ENCODE measurements at places on chromosomes 12 and 14.

GRCh38 chr12:115008929-115009328 lies 325.0 kb upstream of the TBX3 start:
- no peak overlapping the region for H3K27ac ChIP-seq
- no peaks in the 10 kb centered on the region for H3K36me3 ChIP-seq
- DNase-seq: no peak
- H3K27me3 ChIP-seq: no peaks in the 10 kb centered on the region

- H3K4me1 ChIP-seq: peaks cover 21% of the 10 kb centered on the region
- H3K36me3 ChIP-seq: peaks cover 61% of the 10 kb centered on the region
- no peak overlapping the region for H3K4me3 ChIP-seq
- no peaks in the 10 kb centered on the region for H3K27me3 ChIP-seq
These were observed 37.1 kb downstream of the CHGA start for GRCh38 chr14:92959761-92960680.

- no peak within 1 kb of the TSS for H3K27ac ChIP-seq
- H3K36me3 ChIP-seq: peaks cover 22% of the 10 kb centered on the region
- peaks cover 4% of the 10 kb centered on the region for H3K4me1 ChIP-seq
- H3K27me3 ChIP-seq: no peaks in the 10 kb centered on the region
- H3K4me3 ChIP-seq: no peak within 1 kb of the TSS
These were observed at the start of gene IL23A for GRCh38 chr12:56338308-56339157. TSS of gene IL23A (plus strand) at chr12:56338884. CDS start at chr12:56339045, 161 bp downstream.

- no peaks in the 10 kb centered on the region for H3K36me3 ChIP-seq
- DNase-seq: no peak
- H3K4me1 ChIP-seq: no peaks in the 10 kb centered on the region
These were observed 119.5 kb upstream of the WSCD2 start for GRCh38 chr12:108009442-108010070.

GRCh38 chr12:72832024-72832423 lies 559.9 kb downstream of the TRHDE start:
- no peak overlapping the region for H3K27ac ChIP-seq
- no peaks in the 10 kb centered on the region for H3K36me3 ChIP-seq
- no peak overlapping the region for H3K4me3 ChIP-seq
- peak; percentile 46 for DNase-seq
- H3K4me1 ChIP-seq: no peaks in the 10 kb centered on the region

DNA sequence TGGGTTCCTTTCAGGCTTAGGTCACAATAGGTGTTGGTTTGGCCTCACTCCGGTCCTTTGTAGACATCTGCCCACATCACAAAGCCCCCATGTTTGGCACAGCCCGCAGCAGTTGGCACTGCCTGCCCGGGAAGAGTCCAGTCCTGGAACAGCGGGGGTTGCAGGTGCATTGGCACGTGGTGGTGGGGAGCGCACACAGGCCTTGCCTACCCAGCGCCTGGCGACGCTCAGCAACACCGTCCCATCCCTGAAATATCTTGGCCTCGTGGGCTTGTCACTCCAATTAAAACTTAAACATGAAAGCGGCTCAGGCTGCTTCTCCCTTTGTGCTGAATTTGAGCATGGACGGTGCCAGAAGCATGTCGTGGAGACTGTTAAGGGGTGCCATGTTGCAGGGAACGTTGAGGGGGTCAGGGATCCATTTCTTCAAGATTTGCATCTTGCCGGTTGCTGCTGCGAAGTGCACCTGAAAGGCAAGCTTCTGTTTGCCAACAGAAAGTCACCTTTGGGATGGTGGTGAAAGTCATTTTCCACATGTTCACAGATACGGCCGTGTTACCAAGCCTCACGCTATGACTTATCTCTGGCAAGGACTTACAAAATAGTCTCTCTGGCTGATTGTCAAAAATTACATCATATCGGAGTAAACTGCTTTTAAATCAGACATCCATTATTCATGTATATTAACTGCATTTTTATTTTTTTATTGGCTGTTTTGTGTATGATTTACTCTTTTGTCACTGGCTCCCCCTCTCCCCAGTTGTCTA lies 91.5 kb downstream of the FBXW8 start:
- no peak overlapping the region for H3K4me3 ChIP-seq
- H3K36me3 ChIP-seq: peaks cover 16% of the 10 kb centered on the region
- DNase-seq: no peak
- H3K27me3 ChIP-seq: no peaks in the 10 kb centered on the region
- H3K27ac ChIP-seq: no peak overlapping the region

GRCh38 chr12:116060764-116061163 lies 216.7 kb downstream of the MED13L start:
- DNase-seq: no peak
- H3K4me3 ChIP-seq: no peak overlapping the region
- no peaks in the 10 kb centered on the region for H3K27me3 ChIP-seq
- no peaks in the 10 kb centered on the region for H3K36me3 ChIP-seq

DNA sequence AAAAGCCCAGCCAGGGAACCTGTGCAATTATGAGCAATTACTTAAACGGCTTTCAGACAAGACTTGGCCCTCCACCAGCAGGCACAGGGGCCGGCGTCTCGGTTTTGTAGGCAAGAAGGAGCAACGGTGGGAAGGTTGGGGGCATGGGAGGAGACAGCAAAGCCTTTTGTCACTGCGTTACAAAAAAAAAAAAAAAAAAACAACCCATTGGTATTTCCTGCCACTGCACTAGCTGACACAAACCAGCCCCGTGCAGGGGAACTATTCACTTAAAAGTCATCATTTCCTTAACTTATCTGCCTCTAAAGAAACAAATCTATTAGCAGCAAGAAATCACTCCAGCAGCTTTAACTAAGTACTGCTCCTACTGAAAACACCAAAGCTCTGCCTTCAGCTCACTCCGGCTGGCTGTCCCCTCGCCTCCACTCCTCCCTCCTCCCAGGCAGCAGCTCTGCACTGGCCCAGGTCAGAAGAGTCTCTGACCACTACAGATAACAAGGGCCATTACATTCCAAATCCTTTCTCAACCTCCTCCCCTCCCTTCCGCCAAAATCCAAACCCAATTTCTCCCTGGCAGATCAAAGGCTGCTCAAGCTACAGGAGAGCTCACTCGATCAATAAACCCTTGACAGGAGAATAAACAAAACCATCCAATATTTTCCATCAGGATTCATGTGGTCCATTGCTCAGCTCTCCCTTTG lies 105.2 kb upstream of the CDKN3 start:
- H3K36me3 ChIP-seq: no peaks in the 10 kb centered on the region
- H3K4me1 ChIP-seq: no peaks in the 10 kb centered on the region
- no peak overlapping the region for H3K27ac ChIP-seq
- no peak overlapping the region for H3K4me3 ChIP-seq
- no peaks in the 10 kb centered on the region for H3K27me3 ChIP-seq

GRCh38 chr12:109736552-109737108 lies 23.0 kb downstream of the FAM222A start:
- no peak overlapping the region for H3K4me3 ChIP-seq
- no peaks in the 10 kb centered on the region for H3K36me3 ChIP-seq
- H3K27me3 ChIP-seq: peaks cover 75% of the 10 kb centered on the region
- no peak overlapping the region for H3K27ac ChIP-seq
- H3K4me1 ChIP-seq: no peaks in the 10 kb centered on the region

GRCh38 chr12:70069221-70070105 lies 173.8 kb upstream of the CNOT2 start:
- H3K4me3 ChIP-seq: no peak overlapping the region
- H3K4me1 ChIP-seq: no peaks in the 10 kb centered on the region
- no peak for DNase-seq
- no peak overlapping the region for H3K27ac ChIP-seq
- no peaks in the 10 kb centered on the region for H3K27me3 ChIP-seq

DNA sequence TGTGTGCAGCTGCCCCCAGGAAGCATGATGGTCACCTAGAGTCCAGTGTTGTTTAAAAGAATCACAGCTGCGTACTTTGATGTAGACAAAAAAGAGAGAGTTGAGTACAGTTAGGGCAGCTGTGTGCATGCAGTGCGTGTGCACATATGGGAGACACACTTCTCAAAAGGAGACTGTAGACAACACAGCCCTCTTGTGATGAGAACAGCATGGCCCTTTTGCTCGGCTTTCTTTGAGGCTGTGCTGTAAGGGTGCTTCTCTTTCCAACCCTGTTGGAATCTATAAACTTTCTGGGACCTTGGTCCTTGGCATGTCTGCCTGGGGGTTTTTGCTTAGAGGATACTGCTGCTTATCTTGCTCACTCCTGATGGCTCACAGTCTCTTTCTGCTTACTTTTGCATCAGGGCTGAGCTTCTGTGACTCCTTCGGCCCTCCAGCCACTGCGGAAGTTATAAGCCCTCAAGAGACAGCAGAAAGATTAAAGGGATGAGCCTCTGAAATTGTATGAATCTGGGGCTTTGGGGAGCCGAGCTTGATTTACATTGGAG lies 102.9 kb downstream of the DYRK2 start:
- H3K4me1 ChIP-seq: no peaks in the 10 kb centered on the region
- DNase-seq: no peak
- H3K27ac ChIP-seq: no peak overlapping the region
- no peak overlapping the region for H3K4me3 ChIP-seq

DNA sequence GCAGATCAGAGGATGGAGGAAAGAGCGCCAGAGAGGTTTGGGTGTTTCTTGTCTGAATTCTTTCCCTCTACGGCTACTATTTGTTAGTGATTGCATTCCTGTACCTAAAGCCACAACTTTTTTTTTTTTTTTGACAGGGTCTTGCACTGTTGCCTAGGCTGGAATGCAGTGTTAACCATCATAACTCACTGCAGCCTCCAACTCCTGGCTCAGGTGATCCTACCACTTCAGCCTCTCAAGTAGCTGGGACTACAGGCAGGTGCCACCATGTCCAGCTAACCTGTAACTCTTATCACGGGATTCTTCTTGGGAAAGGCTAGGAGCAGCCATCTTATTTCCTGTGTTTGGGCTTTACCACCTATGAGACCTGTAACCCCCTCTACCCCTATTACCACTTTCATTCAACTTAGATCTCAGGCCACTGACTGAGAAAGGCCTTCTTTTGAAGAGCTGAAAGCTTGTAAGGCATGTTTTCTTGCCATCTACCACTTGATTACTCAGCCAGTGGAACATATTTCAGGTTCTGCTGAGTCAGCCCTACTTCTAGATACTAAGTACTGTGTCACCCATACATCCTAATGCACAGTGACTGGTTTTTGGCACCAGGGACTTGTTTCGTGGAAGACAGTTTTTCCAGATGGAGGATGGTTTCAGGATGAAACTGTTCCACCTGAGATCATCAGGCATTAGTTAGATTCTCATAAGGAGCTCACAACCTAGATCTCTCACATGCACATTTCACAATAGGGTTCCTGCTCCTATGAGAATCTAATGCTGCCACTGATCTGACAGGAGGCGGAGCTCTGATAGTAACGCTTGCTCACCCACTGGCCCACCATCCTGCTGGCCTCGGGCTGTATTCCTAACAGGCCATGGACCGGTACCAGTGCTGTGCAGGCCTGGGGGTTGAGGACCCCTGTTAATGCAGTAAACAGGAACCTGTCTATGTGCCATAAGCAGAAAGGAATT lies 6.9 kb downstream of the VEZT start:
- no peak overlapping the region for H3K4me3 ChIP-seq
- H3K4me1 ChIP-seq: no peaks in the 10 kb centered on the region
- no peaks in the 10 kb centered on the region for H3K27me3 ChIP-seq

GRCh38 chr12:6178981-6179761 lies 21.0 kb upstream of the CD9 start:
- peaks cover 51% of the 10 kb centered on the region for H3K4me1 ChIP-seq
- H3K36me3 ChIP-seq: no peaks in the 10 kb centered on the region
- peak overlapping the region; percentile 70 for H3K27ac ChIP-seq

GRCh38 chr12:94743174-94743573 lies 92.8 kb upstream of the TMCC3 start:
- H3K27ac ChIP-seq: no peak overlapping the region
- no peaks in the 10 kb centered on the region for H3K27me3 ChIP-seq
- DNase-seq: no peak

DNA sequence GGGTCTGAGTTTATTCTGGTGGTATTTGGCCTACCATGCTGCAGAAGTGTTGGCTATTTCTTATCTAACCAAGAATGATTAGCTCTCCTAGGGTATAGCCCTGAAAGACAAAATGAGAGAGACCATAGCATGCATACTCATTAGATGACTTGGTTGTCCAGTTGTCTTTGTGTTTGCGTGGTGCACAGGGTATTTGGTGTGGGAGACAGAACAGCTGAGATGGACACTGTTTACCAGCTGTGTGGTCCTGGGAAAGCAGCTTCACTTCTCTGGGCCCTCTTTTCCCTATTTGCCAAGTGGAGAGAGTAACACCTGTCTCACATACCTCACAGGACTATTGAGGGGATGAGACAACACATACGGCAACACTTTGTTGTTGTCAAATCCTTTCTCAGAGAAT lies 95.6 kb downstream of the SLC8A3 start:
- no peaks in the 10 kb centered on the region for H3K36me3 ChIP-seq
- DNase-seq: no peak
- H3K4me1 ChIP-seq: no peaks in the 10 kb centered on the region
- H3K27ac ChIP-seq: no peak overlapping the region

- H3K4me1 ChIP-seq: no peaks in the 10 kb centered on the region
- no peak overlapping the region for H3K4me3 ChIP-seq
- H3K27me3 ChIP-seq: no peaks in the 10 kb centered on the region
- no peaks in the 10 kb centered on the region for H3K36me3 ChIP-seq
- DNase-seq: no peak
These were observed 141.0 kb upstream of the OVCH1 start for GRCh38 chr12:29638528-29638927.

GRCh38 chr12:132602572-132603239 lies 7.7 kb downstream of the LRCOL1 start:
- DNase-seq: no peak
- no peak overlapping the region for H3K27ac ChIP-seq
- no peak overlapping the region for H3K4me3 ChIP-seq

DNA sequence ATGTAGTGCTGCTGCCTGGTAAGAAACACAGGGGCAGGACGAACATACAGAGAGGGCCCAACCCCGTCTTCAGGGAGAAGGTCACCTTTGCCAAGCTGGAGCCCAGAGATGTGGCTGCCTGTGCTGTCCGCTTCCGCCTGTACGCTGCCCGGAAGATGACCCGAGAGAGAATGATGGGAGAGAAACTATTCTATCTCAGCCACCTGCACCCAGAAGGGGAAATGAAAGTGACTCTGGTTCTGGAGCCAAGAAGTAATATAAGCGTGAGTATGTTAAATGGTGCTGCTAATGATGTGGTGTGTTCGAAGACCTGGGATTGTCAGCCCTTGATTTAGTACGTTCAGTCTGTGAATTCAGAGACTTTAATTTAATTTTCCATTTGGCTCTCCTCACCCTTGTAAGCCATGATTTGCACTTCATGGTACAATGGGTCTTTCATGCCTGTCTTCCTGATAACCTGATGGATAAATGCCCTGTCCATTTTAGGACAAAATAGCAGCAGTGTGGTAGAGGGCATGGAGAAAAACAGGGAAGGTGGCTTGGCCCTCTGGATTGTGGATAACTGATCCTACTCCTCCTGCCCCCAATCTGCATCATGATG lies 318.9 kb downstream of the SNAPC1 start:
- H3K27me3 ChIP-seq: no peaks in the 10 kb centered on the region
- H3K4me1 ChIP-seq: no peaks in the 10 kb centered on the region
- no peaks in the 10 kb centered on the region for H3K36me3 ChIP-seq
- no peak overlapping the region for H3K4me3 ChIP-seq
- H3K27ac ChIP-seq: no peak overlapping the region

GRCh38 chr12:44159862-44160261 lies 324.0 kb downstream of the TMEM117 start:
- no peaks in the 10 kb centered on the region for H3K36me3 ChIP-seq
- H3K27ac ChIP-seq: no peak overlapping the region
- DNase-seq: no peak
- H3K4me3 ChIP-seq: no peak overlapping the region
- H3K27me3 ChIP-seq: no peaks in the 10 kb centered on the region

GRCh38 chr12:107467716-107468115 lies 217.9 kb upstream of the PWP1 start:
- H3K27ac ChIP-seq: no peak overlapping the region
- DNase-seq: no peak
- no peaks in the 10 kb centered on the region for H3K27me3 ChIP-seq
